Mesothelial cell of epicardium (in vitro differentiated cells): ENCODE measurements at places on chromosomes 3 and 15.

DNA sequence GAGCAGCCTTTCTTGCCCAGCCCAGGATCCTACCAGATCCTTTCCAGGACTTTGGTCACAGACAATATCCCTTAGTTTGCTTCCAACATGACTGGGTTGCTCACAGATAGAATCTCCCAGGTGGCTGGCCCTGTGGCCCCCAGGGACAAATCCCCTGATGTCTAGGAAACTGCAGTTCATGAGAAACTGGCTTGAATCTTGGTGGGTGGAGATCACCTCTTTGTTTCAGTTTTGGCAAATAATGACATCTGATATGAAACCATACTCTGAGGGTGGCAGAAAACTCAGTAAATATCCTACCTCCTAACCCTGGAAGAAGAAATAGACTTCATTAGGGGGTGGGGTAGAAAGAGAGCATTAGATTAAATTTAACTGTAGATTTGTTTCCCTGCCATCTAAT, 44.1 kb upstream of the PFN2 start:
- H3K36me3 ChIP-seq: no peaks in the 10 kb centered on the region
- H3K27me3 ChIP-seq: no peaks in the 10 kb centered on the region
- no peaks in the 10 kb centered on the region for H3K4me1 ChIP-seq
- no peak overlapping the region for H3K27ac ChIP-seq
- DNase-seq: no peak

GRCh38 chr3:13275376-13276005, 144.6 kb downstream of the NUP210 start:
- peaks cover 10% of the 10 kb centered on the region for H3K4me1 ChIP-seq
- H3K4me3 ChIP-seq: no peak overlapping the region
- H3K36me3 ChIP-seq: no peaks in the 10 kb centered on the region
- H3K27ac ChIP-seq: no peak overlapping the region

- no peak overlapping the region for H3K4me3 ChIP-seq
- no peak for DNase-seq
- H3K27ac ChIP-seq: peak overlapping the region; percentile 70
- H3K27me3 ChIP-seq: no peaks in the 10 kb centered on the region
- H3K36me3 ChIP-seq: no peaks in the 10 kb centered on the region
- peaks cover 30% of the 10 kb centered on the region for H3K4me1 ChIP-seq
Observed at GRCh38 chr3:8869613-8870012, 93.7 kb downstream of the RAD18 start.

GRCh38 chr3:128603811-128604775, 46.5 kb downstream of the RPN1 start:
- H3K4me3 ChIP-seq: no peak overlapping the region
- no peaks in the 10 kb centered on the region for H3K36me3 ChIP-seq
- H3K27ac ChIP-seq: no peak overlapping the region
- no peak for DNase-seq

DNA sequence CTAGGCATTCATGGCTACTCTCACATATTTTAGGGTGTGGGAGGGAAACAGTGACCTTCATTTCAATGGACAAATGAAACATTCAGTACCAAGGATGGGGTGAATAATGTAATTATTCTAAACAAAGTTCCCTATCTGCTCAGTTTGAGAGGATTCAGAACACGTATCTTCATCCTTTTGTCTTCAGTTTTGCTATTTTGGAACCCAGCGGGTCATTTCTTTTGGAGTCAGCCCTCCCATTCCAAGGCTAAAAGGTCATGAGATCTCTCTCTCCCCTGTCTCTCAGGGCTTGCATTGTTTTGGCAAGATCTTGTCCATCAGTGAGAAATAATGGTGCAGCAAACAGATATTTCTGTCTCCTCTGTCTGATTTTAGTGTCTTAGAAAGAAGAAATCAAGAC, 16.3 kb upstream of the GATM start:
- no peak for DNase-seq
- no peaks in the 10 kb centered on the region for H3K4me1 ChIP-seq
- peaks cover 75% of the 10 kb centered on the region for H3K27me3 ChIP-seq
- H3K36me3 ChIP-seq: no peaks in the 10 kb centered on the region
- no peak overlapping the region for H3K4me3 ChIP-seq

GRCh38 chr3:140816372-140817195, 125.1 kb upstream of the SLC25A36 start:
- no peak overlapping the region for H3K4me3 ChIP-seq
- no peak for DNase-seq
- peaks cover 11% of the 10 kb centered on the region for H3K27me3 ChIP-seq
- no peak overlapping the region for H3K27ac ChIP-seq
- H3K4me1 ChIP-seq: no peaks in the 10 kb centered on the region

- H3K4me3 ChIP-seq: peak overlapping the region; percentile 78
- H3K27me3 ChIP-seq: no peaks in the 10 kb centered on the region
- no peak for DNase-seq
Observed at GRCh38 chr3:51393134-51393495, 2.0 kb downstream of the RBM15B start.

- peaks cover 10% of the 10 kb centered on the region for H3K27me3 ChIP-seq
- H3K27ac ChIP-seq: no peak overlapping the region
- no peak overlapping the region for H3K4me3 ChIP-seq
- H3K4me1 ChIP-seq: no peaks in the 10 kb centered on the region
Observed at GRCh38 chr3:38556640-38557358, 60.7 kb downstream of the EXOG start.

DNA sequence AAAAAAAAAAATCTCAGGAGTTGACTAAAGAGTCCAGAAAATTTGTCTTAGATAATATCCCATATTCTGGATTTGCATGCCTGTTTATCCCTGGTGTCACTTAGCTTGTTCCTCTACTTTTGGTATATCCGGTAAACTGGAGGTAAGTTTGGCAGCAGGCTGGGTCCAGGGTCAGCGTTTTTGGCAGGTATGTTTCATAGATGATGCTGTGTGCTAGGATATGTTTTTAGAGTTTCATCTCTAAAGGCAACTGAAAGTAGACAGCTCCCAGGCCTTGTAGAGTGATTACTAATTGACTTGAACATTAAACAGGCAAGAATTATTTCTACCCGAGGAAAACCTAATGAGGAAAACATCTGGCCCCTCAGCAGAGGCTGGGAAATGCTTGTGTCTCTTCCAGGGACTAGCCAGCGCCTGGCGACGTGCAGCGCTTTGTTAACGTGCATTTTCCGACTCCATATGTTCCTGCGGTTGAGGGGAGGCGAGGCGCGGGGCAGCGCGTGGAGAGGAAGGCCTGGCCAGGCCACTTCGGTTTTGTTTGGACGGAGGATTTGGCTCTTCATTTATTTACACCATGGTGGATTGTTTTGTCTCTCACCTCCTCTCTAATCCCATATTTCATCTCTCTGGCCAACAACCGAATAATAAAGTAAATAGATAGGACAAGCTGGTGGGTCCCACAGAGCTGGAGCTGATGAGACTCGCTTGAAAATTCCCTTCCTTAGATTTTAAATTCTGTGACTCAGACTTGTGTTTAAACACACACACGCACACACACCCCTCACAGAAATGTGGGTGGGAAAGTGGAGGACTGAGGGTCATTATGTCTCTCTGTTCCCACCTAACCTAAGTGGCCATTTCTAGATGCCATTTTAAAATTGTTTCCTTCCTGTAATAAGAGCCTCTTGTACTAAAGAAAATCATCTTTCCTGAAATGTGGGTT, 65.3 kb downstream of the ASB7 start:
- DNase-seq: no peak
- H3K36me3 ChIP-seq: no peaks in the 10 kb centered on the region
- no peak overlapping the region for H3K4me3 ChIP-seq
- peaks cover 17% of the 10 kb centered on the region for H3K27me3 ChIP-seq

- H3K4me3 ChIP-seq: no peak overlapping the region
- H3K4me1 ChIP-seq: peaks cover 30% of the 10 kb centered on the region
- H3K27me3 ChIP-seq: no peaks in the 10 kb centered on the region
- peaks cover 6% of the 10 kb centered on the region for H3K36me3 ChIP-seq
- H3K27ac ChIP-seq: no peak overlapping the region
Observed at GRCh38 chr3:32885283-32885901, 66.1 kb upstream of the CCR4 start.

DNA sequence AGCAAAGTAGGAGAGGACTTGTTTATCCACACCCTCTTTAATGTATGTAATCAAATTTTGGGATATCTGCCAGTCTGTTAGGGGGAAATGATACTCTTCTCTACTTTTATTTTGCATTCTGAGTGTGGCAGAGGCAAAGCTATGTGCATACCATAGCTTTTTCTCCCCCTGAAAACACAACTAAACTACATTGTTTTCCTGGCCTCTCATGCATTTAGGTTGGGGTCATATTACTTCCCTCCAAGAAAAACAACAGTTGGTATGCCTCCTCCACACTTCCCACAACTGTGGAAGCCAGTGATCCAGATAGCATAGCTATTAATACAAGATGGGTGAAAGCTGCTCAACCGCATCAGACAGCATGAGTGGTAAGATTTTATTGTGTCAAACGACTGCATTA, 6.9 kb downstream of the RPL15 start:
- no peak for DNase-seq
- peaks cover 22% of the 10 kb centered on the region for H3K4me1 ChIP-seq
- no peaks in the 10 kb centered on the region for H3K27me3 ChIP-seq
- H3K27ac ChIP-seq: no peak overlapping the region
- peaks cover 22% of the 10 kb centered on the region for H3K36me3 ChIP-seq

DNA sequence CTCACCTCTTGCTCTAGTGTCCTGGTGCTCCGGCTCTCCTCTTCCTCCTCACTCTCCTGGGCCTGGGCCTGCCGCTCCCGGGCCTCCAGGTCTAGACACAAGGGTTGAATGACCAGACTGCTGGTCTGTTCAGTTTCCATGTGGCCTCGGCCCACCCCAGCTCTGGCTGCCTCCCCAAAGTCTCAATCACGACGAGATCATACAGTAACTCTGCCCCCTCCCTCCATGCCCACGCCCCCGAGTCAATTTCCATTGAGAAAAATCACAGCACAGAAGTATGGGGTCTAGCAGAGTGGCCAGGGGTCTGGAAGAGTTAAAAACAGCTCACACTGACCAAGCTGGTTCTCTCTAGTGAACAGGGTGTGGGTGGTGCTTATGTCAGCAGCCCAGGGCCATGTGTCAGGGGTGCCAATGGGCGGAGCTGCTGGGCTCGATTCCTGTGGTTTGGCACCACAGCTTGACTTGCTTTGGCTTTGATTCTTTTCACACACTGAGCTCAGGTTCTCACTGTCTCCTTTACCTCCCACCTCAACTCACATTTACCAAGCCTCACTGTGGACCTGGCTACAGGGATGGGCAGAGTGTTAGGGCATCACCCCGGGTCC, 6.9 kb downstream of the C15orf62 start:
- no peak overlapping the region for H3K27ac ChIP-seq
- no peaks in the 10 kb centered on the region for H3K4me1 ChIP-seq

DNA sequence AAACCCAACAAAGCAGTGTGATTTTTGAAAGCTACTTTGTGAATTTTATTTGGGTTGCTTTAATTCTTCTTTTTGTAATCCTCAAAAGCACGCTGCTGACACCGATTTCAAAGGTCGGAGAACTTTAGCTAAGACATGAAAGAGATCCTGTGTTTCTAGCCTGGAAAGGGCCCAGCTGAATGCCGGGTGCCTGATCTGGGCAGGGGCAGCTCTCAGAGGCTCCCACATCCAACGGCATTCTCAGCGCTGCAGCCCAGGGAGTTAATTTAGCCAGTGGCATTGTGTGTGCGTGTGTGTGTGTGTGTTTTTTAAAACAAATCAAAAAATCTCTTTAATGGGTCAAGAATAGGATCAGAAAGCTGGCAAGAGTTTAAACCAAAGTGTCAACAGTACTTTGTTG, 6.6 kb downstream of the RBP1 start:
- peaks cover 81% of the 10 kb centered on the region for H3K4me1 ChIP-seq
- H3K27ac ChIP-seq: peak overlapping the region; percentile 98
- H3K27me3 ChIP-seq: no peaks in the 10 kb centered on the region

DNA sequence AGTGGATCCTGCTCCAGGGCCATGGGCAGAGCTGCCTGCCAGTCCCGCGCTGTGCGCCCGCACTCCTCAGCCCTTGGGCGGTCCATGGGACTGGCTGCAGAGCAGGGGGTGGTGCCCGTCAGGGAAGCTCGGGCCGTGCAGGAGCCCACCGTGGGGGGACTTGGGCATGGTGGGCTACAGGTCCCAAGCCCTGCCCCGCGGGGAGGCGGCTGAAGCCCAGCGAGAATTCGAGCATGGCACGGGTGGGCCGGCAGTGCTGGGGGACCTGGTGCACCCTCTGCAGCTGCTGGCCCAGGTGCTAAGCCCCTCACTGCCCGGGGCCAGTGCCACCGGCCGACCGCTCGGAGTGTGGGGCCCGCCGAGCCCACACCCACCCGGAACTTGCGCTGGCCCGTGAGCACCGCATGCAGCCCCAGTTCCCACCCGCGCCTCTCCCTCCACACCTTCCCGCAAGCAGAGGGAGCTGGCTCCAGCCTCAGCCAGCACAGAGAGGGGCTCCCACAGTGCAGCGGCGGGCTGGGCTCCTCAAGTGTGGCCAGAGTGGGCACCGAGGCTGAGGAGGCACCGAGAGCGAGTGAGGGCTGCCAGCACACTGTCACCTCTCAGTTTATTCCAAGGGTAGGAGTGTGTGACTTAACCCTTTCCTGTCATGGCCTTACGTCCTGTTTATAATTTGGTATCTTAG, 129.3 kb downstream of the TMEM108 start:
- no peak overlapping the region for H3K27ac ChIP-seq
- no peaks in the 10 kb centered on the region for H3K36me3 ChIP-seq
- H3K27me3 ChIP-seq: no peaks in the 10 kb centered on the region
- H3K4me1 ChIP-seq: no peaks in the 10 kb centered on the region

- no peaks in the 10 kb centered on the region for H3K36me3 ChIP-seq
- H3K4me3 ChIP-seq: no peak overlapping the region
- no peak for DNase-seq
- H3K27ac ChIP-seq: peak overlapping the region; percentile 61
- H3K27me3 ChIP-seq: peaks cover 6% of the 10 kb centered on the region
- peaks cover 27% of the 10 kb centered on the region for H3K4me1 ChIP-seq
Observed at GRCh38 chr3:122947738-122948137, 79.8 kb downstream of the SEMA5B start.

DNA sequence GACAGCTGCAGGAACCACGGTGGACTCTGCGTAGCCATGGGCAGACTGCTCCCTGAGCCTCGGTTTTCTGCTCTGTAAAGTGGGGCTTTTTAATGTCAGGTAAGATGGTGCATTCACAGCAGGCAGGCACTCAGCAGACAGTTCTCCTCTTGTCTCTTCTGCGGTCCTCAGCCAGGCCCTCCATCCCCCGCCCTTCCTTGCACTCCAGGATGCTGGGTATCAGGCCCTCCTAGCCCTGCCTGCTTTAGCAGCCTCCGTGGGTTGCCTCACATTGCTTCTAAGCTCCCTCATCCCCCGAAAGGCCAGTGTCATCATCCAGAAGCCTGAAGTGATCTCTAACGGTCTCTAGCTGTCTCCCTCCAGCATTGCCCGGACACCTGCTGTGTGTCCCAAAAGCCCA, 115.7 kb downstream of the WNT7A start:
- H3K36me3 ChIP-seq: no peaks in the 10 kb centered on the region
- peaks cover 27% of the 10 kb centered on the region for H3K4me1 ChIP-seq
- no peak overlapping the region for H3K4me3 ChIP-seq
- no peaks in the 10 kb centered on the region for H3K27me3 ChIP-seq
